ENCODE measurements at places on chromosomes 7 and 10.

GRCh38 chr10:28127881-28128280 is 129.0 kb upstream of the ODAD2 start:
- DNase-seq: no peak

- no peak for DNase-seq
Measured at GRCh38 chr7:28903730-28904577, 54.2 kb downstream of the TRIL start.

DNA sequence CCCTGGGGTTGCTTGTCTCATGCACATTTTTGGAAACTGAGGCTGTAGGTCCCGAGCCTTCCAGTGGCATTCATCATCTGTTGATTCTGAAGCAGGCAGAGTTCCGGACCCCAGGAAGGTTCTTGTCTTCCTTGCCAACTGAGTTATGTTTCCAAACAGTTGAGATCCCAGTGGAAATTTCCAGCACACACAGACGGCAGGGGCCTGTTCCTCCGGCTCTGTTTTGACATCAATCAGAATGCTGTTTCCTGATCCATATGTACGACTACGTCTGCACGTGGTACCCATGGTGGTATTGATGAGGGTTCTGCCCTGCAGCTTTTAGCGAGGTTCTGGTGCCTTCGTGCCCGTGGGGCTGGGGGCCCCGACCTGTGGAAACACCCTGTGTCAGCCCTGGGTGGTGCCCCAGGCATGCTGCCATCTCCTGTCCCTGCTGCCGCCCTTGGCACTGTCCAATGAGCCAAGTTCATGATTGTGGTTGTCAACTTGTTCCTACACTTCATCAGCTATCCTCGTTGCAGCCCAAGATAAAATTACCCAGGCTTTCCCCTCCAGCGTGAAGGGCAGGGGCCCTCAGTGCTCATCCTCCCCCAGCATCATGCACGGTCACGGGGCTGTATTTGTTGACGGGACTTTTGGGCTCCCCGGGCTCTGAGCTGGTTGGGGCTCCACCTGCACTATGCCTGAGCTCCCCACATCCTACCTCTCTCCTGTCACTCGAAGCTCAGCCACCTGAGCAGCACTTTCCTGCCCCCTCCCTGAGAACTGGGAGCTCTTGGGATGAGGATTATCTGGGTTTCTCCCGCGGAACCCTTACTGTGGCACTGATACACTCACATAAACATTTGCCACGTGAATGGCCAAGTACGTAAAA is 7.8 kb upstream of the DPYSL4 start:
- DNase-seq: no peak

DNA sequence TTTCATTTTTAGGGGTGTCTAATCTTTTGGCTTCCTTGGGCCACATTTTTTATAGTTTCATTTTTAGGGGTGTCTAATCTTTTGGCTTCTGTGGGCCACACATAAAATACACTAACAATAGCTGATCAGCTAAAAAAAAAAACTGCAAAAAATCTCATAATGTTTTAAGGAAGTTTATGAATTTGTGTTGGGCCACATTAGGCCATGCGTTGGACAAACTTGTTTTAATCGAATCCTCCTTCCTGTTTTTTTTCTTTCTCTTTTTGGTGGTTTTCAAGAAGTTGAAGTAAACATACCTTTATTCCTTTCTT is 37.4 kb downstream of the ZNRF2 start:
- DNase-seq: no peak

DNA sequence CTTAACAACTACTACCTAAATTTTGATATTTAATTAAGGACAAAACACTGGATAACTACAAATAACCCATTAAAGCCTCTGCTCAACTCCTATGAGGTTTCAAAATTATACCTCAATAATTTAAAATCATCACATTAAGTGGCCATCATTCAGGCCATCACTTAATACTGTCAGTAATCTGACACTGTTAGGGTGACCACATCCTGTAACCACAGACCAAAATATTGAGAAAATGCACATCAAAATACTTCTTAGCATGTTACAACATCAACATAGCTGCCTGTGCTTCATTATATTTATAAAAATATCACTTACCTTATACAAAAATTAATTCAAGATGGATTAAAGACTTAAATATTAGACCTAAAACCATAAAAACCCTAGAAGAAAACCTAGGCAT is 23.3 kb downstream of the SEM1 start:
- DNase-seq: no peak

DNA sequence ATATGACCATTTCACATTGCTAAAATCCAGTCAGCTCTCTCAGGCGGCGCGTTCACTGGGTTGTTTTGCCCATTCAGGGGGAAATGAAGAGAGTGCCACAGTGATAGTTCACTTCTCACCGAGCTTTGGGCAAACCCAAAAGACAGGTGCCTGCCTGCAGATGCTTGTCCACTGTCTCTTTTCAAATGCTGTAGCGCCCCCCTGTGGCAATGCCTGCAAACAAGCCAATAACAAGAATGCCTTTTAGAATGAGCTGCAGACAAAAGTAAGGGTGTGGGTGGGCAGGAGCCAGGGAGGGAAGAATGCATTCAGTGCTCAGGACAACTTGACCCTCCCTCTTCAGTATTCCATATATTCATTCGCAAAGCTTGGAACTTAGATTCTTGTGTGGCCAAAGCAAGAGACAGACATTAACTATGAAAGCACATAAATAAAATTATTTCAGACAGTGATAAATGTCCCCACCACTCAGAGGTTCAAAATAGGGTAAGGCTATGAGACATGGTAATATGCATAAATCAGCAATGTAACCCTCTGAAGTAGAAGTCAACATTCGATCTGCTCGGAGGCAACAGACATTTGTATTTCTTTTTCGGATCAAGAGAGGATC is 86.9 kb downstream of the JAZF1 start:
- DNase-seq: peak; percentile 43

DNA sequence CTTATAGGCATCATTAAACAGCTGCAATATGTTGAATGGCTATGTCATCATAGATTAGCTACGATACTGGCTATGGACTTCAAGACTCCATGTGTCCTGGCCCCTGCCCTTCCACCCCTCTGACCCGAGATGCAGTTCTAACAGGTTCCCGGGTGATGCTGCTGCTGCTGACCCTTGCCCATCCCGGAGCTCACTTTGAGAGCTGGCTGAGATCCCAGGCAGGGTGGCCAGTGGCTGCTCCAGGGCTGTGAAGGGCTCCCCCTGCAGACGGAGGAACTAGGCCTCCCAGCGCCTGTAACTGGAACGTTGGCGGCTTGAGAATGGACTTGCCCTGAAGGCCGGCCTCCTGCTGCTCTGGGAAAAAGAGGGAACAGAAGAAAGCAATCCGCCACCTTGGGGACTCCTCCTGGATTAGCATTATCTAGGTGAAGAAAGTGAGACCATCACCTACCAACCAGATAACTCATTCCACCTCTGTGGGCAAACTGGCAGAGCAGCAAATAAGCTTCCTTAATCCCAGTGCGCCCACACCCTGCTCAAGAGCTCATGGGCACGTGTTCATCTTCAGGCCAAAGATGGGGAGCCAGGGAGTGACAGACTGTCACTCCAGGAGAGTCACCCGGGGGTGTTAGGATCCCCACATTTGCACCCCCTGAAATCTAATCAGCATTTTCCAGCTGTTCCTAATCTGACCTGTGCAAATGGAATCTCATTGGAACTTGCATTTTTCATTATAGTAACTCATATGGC is 56.8 kb downstream of the PARP12 start:
- no peak for DNase-seq

DNA sequence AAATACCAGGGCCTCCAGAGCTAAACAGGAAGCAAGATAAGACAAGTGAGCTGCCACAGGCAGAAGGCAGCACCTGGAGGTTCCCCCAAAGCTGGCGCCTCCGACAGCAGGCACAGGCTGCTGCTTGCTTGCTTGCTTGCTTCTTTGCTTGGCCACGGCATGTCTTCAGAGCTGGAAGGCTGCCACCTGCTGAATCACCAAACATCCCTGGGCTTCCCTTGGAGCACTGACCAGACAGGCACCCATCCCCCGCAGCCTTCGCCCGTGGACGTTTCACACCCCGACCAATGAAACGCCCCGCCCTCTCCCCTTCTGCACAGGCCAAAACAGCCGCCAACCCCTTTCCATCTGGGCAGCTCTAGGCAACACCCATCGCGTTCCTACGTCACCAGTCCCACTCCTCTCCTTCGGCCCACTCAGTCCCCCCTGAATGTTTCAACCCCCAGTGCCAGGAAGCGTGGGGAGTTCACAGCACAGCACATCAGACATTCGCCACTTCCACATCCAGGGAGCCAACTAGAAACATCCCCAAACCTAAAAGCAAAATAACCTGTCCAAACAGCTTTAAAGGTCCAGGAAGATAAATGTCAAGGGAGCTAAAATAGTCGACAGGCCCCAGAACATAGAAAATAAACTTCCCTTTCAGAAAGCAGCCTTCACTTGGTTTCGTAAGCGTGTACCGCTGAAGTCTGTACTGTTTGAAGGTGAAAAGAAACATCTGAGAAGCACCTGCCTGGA is 1.6 kb downstream of the SGMS1 start:
- DNase-seq: peak; percentile 43

DNA sequence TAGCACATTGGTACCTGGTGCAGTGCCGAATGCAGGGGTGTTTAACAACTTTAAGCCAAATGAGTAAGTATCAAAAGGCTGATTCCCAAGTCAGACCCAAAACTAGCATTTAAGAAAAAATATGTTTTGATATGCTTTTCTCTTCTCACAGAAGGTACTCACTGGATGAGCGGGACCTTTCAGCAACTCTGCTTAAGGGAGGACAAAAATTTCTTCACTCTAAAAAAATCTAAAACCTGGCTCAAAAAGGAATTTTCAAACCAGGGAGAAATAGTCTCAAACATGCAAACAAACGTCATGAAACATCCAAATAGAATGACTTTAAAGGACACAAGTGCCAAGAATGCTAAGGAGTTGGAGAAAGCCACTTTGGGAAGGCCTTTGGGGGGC is 962.1 kb downstream of the KCNMA1 start:
- no peak for DNase-seq

DNA sequence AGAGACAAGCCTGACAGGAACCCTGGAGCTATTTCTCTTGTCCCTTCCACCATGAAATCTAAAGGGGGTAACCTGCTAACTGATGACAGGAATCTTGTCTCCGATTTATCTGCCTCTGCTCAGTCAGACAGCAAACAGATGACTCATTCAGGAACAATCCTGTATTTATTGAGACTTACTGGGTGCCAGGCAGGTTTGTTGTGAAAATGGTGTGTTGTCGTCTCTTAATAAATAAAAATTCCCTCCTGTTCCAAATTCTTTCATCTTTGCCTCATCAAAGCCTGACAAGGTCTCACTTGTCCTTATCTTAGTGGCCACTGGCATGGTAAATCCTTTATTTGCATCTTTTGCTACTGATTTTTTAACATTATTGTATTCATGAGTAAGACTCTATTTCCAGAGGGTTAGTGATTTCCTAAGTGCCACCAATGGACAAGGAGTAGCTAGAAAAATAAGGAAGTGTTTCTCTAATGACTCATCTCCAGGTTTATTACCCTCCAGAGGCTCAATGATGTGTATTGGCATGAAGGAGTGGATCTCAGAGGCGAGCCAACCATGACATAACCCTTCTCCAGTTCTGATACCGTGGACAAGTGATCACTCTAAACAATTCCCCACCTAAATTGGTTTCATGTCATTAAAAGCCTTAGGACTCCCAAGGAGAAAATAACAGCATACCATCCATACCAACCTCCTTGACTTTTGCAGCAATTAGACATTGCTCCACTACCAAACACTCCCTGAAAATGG is 724.0 kb downstream of the GRID1 start:
- no peak for DNase-seq

GRCh38 chr10:125284875-125285597 is 124.7 kb upstream of the CTBP2 start:
- DNase-seq: no peak

DNA sequence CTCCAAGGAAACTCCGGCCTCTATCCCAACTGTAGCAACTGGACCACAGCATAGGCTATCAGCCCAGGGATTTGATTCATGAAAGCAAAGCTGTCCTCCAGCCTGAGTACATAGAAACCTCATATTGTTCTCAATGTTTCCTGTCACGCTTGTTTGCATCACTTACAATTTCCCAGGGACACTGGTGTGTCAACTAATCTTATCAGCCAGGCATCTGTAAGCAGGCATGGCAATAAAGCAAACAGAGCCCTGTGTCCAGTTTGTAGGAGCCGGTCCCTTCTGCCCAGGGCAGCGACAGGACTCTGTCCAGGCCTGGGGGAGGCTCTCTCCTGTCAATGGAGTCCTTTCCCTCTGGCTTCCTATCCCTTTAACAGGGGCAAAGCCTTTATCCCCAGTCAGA is 23.0 kb upstream of the CDHR3 start:
- no peak for DNase-seq

GRCh38 chr10:43272030-43272429 is 5.2 kb upstream of the RASGEF1A start:
- DNase-seq: no peak

- DNase-seq: no peak
Measured at GRCh38 chr10:50422259-50422658, 170.9 kb upstream of the ASAH2 start.

- DNase-seq: no peak
Measured at GRCh38 chr7:113657603-113658002, 261.2 kb downstream of the PPP1R3A start.
